ENCODE measurements at places on chromosomes 16 and 17. TPM values are rescaled to one million over a fixed set of nuclear protein-coding genes. Genes with fewer than 3 reads are reported as not detected.

GRCh38 chr17:48455791-48456190 is 25.8 kb upstream of the SKAP1 start:
- no peak for DNase-seq
- peaks cover 3% of the 10 kb centered on the region for H3K27me3 ChIP-seq
- no peaks in the 10 kb centered on the region for H3K36me3 ChIP-seq
- peaks cover 3% of the 10 kb centered on the region for H3K4me1 ChIP-seq
- no peak overlapping the region for H3K4me3 ChIP-seq

- peaks cover 13% of the 10 kb centered on the region for H3K4me1 ChIP-seq
- no peak for DNase-seq
- no peak overlapping the region for H3K27ac ChIP-seq
- H3K27me3 ChIP-seq, result no peaks in the 10 kb centered on the region
Observed at GRCh38 chr16:27776556-27777225, 226.7 kb downstream of the KATNIP start.

GRCh38 chr17:82303944-82304808 is 13.2 kb downstream of the CD7 start:
- no peak overlapping the region for H3K27ac ChIP-seq
- H3K4me1 ChIP-seq, result no peaks in the 10 kb centered on the region

GRCh38 chr16:81633680-81634379 is 145.3 kb upstream of the PLCG2 start:
- no peak overlapping the region for H3K4me3 ChIP-seq
- H3K27me3 ChIP-seq, result no peaks in the 10 kb centered on the region
- no peaks in the 10 kb centered on the region for H3K36me3 ChIP-seq
- H3K4me1 ChIP-seq, result no peaks in the 10 kb centered on the region
- no peak for DNase-seq

The DHX58 gene
- total RNA-seq, result 1.7 TPM

Measured in ascending aorta (tissue), 2 donors.